ENCODE measurements at places on chromosomes 2 and 18.
A peak's percentile ranks its signal among the peaks of the same experiment; 100 is the strongest.

- no peak for DNase-seq
These were observed 81.1 kb upstream of the NYAP2 start for GRCh38 chr2:225318440-225318839.

DNA sequence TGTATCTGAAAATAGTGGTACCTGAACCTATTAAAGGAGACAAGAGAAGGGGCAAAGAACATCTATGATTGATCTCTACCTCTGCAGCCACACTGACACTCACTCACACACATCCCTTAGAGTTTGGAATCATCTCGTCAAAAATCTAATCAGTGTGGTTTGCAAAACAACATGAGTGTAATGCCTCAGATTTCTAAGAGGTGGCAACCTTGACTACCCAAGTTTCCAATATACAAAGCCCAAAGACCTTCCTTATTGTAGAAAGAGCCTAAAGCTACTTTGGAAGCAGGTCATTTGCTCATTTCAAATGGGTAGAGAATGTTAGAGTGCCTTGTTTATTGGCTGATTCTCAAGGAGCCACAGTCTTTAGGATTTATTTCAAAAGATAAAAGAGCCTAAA, 444.9 kb downstream of the ARHGAP15 start:
- DNase-seq = no peak

DNA sequence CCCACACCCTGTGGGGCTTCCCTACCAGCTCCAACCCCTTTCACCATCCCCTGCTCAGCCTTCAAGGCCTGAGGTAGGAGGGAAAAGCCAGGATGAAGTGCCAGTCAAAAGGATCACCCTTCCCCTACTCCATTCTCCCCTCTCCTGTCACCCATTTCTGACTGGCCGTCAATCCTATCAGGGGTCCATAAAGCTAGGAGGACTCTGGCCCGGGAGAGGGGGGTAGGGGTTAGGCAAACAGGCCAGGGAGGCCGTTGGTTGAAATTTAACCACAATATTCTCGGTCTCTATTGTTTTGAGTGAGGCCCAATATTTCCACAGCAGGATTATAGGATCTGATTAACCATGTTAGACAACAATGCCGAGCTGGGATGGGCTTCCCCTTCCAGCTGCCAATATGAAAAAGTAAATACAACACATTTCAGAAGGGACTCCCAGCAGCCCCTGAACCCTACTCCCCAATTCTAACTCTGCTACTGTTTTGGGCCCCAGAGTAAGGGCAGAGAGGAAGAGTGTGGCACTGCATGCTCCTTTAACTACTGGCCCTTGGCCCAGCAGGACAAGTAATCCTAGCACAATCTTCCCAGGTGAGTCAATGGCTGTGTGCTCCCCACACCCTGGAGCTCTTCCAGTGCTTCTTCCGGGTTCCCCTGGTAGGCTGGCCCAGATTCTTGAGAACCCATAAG, 10.6 kb upstream of the IHH start:
- DNase-seq = no peak

- DNase-seq = no peak
These were observed 209.1 kb downstream of the SEPTIN10 start for GRCh38 chr2:109404681-109405080.

GRCh38 chr18:995629-996028, 91.0 kb downstream of the ADCYAP1 start:
- peak; percentile 62 for DNase-seq

DNA sequence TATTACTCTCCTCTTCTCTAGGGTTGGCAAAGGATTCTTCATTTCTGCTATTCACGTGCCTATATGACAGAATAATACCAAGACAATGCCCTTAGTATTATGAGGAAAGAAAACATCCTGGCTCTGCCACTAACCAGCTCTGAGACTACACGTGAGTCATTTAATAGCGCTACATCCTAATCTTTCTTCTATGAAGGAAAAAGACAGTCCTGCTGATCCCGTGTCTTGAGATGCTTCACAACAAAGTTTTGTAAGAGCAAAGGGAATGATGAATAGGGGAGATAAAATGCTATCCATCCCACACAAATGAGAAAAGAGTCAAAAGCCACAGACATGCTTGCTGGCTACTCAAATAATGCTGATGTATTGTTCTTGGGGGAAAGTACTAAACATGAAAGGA, 152.8 kb downstream of the PID1 start:
- no peak for DNase-seq

DNA sequence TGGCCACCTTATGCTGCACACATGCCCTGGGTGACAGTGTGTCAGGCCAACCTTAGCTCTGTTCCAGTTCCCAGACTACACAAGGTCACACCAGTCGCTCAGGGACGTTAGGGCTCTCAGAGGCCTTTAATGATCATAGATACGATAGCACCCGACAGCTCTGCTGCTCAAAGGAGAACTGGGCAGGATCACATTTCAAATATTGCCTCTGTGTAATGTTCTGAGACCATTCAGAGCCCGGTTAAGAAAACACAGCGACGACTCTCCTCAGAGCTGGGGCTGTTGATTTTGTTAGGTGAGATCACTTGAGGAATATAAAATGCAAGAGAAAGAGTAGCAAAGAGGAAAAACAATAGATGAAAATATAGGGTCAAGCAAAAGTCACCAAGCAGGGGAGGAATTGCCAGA, 166.6 kb upstream of the TANK start:
- DNase-seq = no peak

GRCh38 chr2:222860740-222861410, at the start of gene ACSL3:
ACSL3 (plus strand) TSS chr2:222861036; CDS start chr2:222908773, 47,737 bp downstream.
- DNase-seq = peak; percentile 91

DNA sequence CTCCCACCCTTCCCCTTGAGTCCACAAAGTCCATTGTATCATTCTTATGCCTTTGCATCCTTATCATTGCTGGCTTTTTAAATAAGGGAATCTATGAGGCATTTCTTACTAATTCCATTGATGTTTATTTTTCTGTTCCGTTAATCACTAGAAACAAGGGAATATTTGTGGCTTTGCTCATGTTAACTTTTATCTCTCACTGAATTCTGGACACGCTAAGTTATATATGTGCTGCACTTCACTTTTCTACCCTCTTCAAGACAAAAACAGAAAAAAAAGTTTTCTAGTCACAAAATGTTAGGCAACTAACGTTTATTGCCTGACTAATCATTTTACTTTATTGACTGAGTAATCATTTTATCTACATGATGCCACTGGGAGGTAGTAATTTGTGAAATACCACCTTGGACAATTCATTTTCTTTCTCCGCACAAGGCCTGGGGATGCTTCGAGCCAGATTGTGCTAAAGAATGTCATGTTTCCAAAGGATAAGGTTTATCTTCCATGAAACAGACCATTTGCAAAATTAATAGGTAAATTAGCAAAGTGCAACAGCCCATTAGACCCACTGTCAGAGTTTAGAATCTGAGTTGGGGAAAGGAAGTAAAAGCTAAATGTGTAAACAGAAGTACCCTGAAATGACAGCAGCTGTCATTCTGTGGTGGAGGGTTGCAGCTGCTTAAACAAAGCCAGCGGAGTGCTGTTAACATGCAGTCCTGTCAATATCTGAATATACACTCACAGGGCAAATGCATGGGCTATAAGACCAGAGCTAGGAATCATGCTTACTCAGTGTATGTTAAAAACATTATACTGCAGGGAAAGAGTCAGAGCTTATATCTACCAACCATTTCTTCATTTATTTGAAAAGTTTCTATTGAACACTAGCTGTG, 658.7 kb downstream of the CNTNAP5 start:
- no peak for DNase-seq

DNA sequence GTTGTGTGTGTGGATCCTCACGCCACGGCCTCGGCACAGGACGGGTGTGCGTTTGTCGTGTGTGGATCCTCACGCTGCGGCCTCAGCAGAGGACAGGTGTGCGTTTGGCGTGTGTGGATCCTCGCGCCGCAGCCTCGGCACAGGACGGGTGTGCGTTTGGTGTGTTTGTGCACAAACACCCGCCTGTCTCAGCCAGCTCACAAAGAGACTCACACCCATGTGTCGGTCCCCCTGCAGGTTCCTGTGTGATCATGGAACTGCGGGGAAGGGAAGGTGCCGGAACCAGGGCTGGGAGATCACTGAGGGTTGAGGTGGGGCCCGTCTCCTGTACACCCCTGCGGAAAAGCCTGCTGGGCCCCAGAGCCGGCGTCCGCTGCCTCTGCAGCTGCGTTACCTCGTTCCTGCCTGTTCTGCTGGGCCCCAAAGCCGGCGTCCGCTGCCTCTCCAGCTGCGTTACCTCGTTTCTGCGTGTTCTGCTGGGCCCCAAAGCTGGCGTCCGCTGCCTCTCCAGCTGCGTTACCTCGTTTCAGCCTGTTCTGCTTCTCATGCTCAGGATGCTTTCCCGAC, 53.6 kb downstream of the CTDP1 start:
- no peak for DNase-seq

GRCh38 chr2:100831831-100832230, 11.9 kb downstream of the NPAS2 start:
- DNase-seq = no peak

DNA sequence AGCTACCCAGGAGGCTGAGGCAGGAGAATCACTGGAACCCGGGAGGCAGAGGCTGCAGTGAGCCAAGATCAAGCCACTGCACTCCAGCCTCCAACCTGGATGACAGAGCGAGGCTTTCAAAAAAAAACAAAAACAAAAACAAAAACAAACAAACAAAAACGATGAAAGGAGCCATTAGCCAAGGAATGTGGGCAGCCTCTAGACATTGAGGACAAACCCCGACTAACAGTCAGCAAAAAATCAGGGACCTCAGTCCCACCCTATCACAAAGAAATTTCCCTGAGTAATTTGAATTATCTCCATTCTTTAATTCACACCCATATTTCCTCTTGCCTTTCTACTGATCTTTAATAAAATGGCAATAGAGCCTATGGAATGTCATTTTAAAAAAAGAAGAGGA, 75.8 kb downstream of the MBD2 start:
- no peak for DNase-seq

- DNase-seq = no peak
These were observed 811.9 kb downstream of the SATB2 start for GRCh38 chr2:198645816-198646215.

- no peak for DNase-seq
These were observed 10.1 kb upstream of the IFIH1 start for GRCh38 chr2:162328424-162329157.

DNA sequence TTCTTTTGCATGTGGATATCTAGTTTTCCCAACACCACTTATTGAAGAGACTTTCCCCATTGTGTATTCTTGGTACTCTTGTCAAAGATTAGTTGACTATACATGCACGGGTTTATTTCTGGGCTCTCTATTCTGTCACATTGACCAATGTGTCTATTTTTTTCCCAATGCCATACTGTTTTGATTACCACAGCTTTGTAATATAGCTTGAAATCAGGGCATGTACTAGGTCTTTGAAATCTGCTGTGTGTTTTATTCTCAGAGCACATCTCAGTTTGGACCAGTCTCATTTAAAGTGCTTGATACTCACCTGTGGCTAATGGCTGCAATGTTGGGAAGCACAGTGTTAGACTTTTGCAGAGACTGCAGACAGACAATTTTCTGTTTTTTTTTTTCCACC, 32.8 kb upstream of the IL36G start:
- no peak for DNase-seq

- no peak for DNase-seq
These were observed 310.7 kb downstream of the CLIP4 start for GRCh38 chr2:29425866-29426265.

- DNase-seq = no peak
These were observed 12.5 kb downstream of the ZNF407 start for GRCh38 chr18:74610051-74610615.

DNA sequence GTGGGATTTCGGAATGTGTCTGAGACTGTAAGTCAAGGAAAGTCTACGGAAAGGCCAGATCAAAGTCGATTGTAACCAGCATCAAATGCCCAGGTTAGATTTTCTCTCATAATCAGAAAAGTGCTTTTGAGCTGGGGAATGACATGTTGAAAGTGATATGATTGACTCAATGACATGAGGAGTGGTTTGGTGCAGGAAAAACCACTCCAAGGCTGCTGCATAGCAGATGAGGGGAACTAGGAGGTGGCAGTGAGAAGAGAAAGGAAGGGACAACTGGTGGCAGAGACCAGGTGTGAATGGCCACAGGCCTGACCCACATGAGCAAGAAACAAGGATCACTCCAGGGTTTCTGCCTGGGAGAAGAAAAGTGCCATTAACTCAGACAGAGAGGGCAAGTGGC, 822 bp downstream of the SLC35F6 start:
- peak; percentile 11 for DNase-seq

GRCh38 chr2:238599549-238600505, 173.1 kb downstream of the ASB1 start:
- no peak for DNase-seq

GRCh38 chr18:2906704-2907549, 60.1 kb downstream of the EMILIN2 start:
- no peak for DNase-seq

- no peak for DNase-seq
These were observed 72.2 kb upstream of the L3MBTL4 start for GRCh38 chr18:6486764-6487426.

GRCh38 chr2:96768083-96768561, 7.4 kb downstream of the CNNM4 start:
- no peak for DNase-seq

GRCh38 chr18:74635224-74635975, 37.7 kb downstream of the ZNF407 start:
- no peak for DNase-seq

GRCh38 chr2:610491-610890, 66.7 kb downstream of the TMEM18 start:
- no peak for DNase-seq

- DNase-seq = no peak
These were observed 66.2 kb upstream of the FOSL2 start for GRCh38 chr2:28326469-28326805.

DNA sequence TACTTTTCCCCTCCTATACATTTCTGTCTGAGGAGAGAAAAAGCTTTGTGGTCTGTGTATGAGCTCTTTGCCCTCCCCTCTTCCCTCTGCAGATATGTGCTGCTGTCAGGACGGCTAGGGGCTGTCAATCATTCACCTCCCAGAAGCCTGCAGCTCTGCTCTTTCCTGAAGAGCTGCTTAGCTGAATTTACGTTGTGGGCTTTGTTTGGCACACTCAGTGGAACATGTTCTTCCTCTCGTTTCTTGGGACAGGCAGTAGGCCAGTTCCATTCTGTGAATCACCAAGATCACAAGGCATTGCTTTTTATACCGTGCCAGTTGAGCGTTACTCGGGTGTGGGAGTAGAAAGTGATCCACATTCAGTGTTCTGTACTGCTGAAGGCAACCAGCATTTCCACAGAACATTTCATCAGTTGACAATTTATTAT, 136.7 kb downstream of the LAMA3 start:
- DNase-seq = no peak

- DNase-seq = no peak
These were observed 21.1 kb downstream of the PROC start for GRCh38 chr2:127439343-127439742.

GRCh38 chr2:235677937-235678336, 184.1 kb downstream of the AGAP1 start:
- no peak for DNase-seq

- DNase-seq = no peak
These were observed 162.7 kb upstream of the NT5C1B start for GRCh38 chr2:18752022-18752493.

DNA sequence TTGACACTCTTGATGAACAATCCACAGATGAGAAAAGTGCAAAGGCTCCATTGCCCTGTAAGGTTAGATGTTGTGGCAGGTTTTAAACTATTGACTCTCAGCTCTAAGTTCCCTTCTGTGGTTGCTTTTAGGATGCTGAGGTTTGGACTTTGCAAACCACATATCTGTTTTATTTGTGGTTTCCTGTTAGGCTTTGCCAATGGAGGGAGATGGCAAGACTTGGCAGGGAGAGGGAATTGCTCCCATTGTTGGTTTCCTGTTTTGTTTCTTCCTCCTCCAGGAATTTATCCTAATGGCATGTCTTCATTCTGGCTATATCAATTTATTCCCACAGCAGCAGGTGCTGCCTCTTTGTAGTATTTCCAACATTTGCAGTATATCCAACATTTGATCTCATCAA, 772.3 kb downstream of the LRRTM4 start:
- no peak for DNase-seq

- no peak for DNase-seq
These were observed 243.5 kb upstream of the TMEFF2 start for GRCh38 chr2:192438239-192438638.
